H1 (cell line): ENCODE measurements at places on chromosomes 3 and 15. TPM values are rescaled to one million over a fixed set of nuclear protein-coding genes. Genes with fewer than 3 reads are reported as not detected.

The CHST2 gene
- polyA plus RNA-seq: 3.2 and 5.1 TPM in 2 replicates

The NOX5 gene
- under 0.01 TPM in 1 of 2 replicates, not detected in the other for polyA plus RNA-seq

The NEIL1 gene
- 10.4 and 19.5 TPM in 2 replicates for polyA plus RNA-seq

The IL16 gene
- 0.03 and 0.16 TPM in 2 replicates for polyA plus RNA-seq

The RFTN1 gene
- 4.6 and 7.5 TPM in 2 replicates for polyA plus RNA-seq

The NR1I2 gene
- polyA plus RNA-seq: 1.8 and 2.6 TPM in 2 replicates

The MESP1 gene
- 0.23 and 0.28 TPM in 2 replicates for polyA plus RNA-seq

The CDHR4 gene
- 0.60 and 0.96 TPM in 2 replicates for polyA plus RNA-seq

The CRYGS gene
- 1.3 and 1.5 TPM in 2 replicates for polyA plus RNA-seq

The TAGLN3 gene
- 6.3 and 6.9 TPM in 2 replicates for polyA plus RNA-seq

The CCPG1 gene
- 1.8 and 2.3 TPM in 2 replicates for polyA plus RNA-seq
